ENCODE measurements at places on chromosomes 12 and 14.
A peak's percentile ranks its signal among the peaks of the same experiment; 100 is the strongest.

DNA sequence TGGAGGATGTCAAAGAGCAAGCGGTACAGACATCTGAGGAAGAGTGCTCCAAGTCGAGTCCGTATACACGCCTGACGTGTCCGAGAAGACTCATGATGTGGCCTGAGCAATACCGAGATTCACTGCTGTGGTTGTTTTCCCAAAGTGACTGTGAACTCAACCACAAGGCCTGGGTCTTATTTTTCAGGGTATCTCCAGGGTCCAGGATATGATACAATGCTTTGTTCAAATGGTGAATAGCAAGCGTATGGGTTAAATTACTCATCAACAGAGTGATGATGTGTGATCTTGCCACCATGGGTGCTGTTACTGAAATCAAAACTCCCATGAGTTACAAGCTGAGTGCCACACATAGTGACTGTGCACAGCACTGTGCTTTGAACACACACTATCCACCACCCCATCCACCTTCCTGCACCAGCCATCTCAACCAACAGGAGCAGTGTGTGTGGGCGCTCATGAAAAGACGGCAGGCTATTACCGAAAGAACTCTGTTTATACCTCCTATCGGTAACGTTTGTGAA, 109.6 kb downstream of the BCAT1 start:
- no peak for DNase-seq

DNA sequence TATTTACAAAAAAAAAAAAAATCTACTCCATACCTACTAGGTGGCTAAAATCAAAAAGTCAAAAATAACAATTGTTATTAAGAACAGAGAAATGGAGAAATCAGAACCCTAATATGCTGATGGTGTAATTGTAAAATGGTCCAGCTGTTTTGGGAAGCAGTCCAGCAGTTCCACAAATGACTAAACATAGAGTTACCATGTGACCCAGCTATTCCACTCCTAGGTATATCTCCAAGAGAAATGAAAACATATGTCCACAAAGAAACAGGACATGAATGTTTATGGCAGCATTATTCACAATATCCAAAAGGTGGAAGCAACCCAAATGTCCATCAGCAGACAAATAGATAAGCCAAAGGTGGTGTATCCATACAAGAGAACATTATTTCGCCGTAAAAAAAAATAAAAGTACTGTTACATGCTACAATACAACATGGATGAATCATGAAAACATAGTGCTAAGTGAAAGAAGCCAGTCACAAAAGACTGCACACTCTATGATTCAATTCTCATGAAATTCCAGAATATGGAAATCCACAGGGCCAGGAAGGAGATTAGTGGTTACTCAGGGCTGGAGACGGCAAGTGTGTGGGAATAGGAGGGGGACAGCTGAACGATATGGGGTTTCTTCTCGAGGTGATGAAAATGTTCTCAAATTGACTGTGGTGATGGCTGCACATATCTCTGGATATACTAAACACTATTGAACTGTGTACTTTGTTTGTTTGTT, 9.1 kb upstream of the DPF3 start:
- DNase-seq, result no peak

- DNase-seq, result no peak
Observed at GRCh38 chr14:23301969-23302289, 730 bp downstream of the PPP1R3E start.

DNA sequence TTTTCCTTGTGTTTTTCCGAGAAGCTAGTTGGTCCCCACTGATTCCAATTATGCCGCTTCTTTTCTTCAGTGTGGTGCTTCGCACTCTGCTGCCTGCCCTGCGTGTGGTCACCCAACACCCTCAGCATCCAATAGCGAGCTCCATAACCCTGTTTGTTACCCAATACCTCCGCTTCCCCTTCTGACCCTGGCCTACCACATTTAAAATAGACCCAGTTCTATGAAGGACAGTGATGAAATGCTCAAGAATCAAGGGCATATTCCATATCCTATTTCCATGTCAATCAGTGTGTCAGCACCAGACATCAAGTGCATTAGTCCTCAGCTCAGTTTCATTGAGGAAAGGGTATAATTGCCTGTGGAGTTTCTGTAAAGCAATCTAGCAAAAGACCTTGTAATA, 9.5 kb downstream of the NDRG2 start:
- DNase-seq, result no peak

GRCh38 chr12:108241986-108242703, 97.0 kb downstream of the CMKLR1 start:
- no peak for DNase-seq

- DNase-seq, result no peak
Observed at GRCh38 chr14:56064513-56064912, 53.7 kb upstream of the PELI2 start.

DNA sequence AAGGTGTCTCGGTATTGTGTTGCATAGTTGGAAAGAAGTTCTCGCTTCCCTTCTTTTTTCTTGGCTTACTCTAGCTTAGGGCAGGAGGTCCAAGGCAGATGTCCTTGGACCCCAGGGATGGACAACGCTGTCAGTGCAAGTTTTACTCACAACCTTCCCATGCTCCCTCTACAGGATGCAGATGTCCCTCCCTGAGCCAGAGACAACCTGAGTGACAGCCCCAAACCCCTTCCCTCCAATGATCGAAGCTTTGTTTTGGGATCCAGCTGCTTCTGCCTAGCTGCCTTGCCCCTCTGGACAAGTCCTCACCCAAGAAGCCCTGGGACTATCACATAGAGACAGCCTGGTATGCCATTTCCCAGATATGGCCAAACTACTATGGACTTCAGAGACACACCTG, 112.0 kb upstream of the RAP1B start:
- no peak for DNase-seq

DNA sequence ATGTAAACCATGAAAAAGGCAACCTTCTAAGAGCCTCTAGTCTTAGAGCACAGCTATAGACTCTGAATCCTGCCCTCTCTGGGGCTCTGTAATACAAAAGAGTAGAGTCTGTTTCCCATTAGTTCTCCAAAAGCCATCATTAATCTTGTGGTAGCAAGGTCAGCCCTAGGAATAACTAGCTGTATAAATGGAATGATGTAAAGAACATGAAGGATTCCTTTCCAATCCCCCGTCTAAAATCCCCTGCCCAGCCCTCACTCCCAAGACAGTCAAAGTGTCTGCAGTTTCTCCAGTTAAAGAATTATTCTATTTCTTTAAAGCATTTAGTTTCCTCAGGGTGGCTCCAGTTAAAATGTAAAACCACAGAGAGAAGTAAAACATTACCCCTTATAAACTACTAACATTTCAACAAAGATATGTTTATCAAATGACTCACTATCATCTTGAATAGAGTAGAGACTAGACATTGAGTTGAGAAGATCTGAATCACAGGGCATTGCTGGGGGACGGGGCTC, 104.2 kb downstream of the ST8SIA1 start:
- DNase-seq, result no peak

DNA sequence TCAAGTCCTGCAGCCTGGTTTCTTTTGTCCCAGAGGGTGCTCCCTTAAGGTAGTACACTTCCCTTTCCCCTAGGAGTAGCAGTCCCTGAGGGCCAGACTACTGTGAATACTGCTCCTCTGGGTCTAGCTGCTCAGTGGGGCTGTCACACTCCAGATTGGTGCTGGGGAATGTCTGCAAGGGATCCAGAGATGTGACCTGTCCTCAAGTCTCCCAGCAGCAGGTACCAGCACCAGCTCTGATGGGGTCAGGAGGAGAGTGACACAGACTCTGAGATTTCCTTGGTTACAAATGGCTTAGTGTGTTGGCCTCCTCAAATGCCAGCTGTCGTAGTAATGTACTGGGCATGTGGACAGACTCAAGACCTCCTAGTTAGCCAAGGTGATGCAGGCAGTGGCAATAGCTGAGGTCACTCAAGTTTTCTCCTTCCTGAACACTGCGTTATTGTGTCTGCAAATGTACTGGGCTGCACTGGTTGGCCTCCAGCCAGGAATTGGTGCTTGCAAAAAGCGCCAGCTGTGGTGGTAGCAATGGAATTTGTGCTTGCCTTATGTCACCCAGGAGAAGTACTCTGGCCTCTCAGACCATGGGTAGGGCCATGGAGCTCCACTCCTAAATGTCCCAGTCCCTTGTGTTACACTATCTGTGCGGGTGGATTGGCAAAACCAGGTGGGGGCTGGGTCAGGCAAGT, 36.4 kb upstream of the AEBP2 start:
- peak; percentile 40 for DNase-seq

GRCh38 chr12:58860788-58861240, 59.5 kb downstream of the LRIG3 start:
- DNase-seq, result no peak

- DNase-seq, result no peak
Observed at GRCh38 chr14:30655124-30655523, 33.0 kb downstream of the SCFD1 start.

GRCh38 chr12:130079279-130079678, 83.0 kb upstream of the FZD10 start:
- DNase-seq, result no peak

GRCh38 chr12:116689979-116690744, 47.7 kb downstream of the SPRING1 start:
- DNase-seq, result no peak

GRCh38 chr14:60931218-60931617, 49.7 kb downstream of the TRMT5 start:
- DNase-seq, result no peak

DNA sequence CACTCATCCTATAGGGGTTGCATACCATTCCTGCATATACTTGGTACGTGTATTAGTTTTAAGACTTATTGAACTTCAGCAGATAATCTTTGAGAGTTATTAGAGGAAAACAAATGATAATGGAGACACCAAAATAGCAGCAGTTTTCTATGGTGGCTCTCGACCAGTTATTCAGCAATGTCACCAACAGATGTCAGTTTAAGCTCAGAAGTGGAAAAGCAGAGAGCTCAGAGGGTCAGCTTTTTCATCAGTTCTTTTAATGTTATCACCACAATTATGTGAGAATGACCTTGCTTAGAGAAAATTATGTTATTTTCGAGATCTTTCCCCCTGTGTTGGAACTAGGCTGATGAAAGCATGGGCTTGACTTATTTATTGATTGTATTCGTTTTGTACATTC, 32.0 kb downstream of the PTPN11 start:
- DNase-seq, result no peak

DNA sequence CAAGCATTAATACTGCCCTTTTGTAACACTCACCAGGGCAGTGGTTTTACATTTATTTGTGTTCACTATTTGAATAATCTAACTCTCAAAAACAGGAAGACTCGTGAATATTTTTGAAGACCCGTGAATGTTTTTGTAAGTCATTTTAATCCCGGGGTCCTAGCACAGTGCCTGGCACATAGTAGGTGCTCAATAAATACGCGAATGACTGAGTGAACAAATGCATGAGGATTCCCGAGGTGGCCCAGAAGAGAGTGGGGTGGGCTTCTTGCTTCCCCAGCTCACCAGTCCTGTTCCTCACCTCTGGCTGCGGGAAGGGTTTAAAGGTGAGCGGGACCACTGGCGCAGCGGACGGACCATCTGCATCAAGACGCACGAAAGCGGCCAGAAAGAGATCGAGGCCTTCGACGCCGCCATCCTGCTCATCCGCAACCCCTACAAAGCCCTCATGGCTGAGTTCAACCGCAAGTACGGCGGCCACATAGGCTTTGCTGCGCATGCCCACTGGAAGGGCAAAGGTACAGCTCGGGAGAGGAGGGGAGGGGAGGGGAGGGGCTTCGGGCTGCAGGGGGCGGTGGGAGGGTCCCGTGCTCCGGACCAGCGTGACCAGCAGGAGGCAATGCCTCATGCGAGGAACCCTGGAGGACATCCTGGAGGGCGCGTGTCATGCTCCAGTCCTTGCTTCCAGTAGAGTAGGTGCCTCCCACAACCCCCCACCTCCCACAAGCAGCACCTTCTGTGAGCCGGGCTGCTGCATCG, 98.9 kb downstream of the CMKLR1 start:
- no peak for DNase-seq

- no peak for DNase-seq
Observed at GRCh38 chr12:94284046-94284445, 135.7 kb downstream of the PLXNC1 start.

DNA sequence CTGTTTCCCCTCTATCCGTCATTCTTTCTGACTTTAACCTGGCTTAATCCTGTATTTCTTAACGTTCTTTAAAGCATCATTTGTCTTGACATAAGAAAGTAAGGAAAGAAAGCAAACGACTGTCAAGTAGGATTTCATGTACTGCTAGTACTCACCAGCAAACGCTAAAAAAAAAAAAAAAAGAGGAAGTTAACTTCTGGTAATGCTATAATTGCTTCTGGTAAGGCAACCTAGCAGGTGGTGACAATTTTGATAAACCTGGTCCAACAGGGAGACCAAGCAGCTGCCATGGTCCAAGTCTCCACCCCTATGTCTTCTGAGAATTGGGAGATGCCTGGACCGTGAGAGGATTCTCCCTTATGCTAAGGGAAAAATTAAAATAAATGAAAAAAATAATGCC, 306.6 kb downstream of the DAD1 start:
- no peak for DNase-seq

- DNase-seq, result no peak
Observed at GRCh38 chr12:47843226-47843980, 23.7 kb upstream of the HDAC7 start.

GRCh38 chr14:53113989-53114388, 39.1 kb downstream of the DDHD1 start:
- DNase-seq, result no peak

DNA sequence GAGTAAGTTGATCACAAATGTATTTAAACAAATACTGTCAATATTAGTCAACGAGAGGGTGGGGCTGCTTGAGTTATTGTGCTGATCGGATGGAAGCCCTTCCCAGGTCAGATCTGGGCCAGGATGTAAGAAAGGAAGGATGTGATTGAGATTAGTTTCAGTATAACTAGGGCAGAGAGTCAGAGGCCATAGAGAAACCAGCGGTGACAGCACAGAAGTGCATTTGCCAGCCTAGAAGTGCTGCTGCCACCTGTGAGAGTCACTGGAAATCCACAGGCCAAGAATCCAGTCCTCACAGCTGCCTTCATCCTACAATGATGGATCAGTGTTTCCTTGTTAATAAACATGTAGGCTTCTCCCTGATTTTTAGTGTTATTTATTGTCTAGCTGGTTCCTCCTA, 9.8 kb upstream of the FERMT2 start:
- no peak for DNase-seq

All from left ventricle myocardium inferior (tissue), 1 donor.